Suppressor macrophage treated with lipopolysaccharide for 1 hour (primary cell): ENCODE measurements at places on chromosomes 11 and 22.

DNA sequence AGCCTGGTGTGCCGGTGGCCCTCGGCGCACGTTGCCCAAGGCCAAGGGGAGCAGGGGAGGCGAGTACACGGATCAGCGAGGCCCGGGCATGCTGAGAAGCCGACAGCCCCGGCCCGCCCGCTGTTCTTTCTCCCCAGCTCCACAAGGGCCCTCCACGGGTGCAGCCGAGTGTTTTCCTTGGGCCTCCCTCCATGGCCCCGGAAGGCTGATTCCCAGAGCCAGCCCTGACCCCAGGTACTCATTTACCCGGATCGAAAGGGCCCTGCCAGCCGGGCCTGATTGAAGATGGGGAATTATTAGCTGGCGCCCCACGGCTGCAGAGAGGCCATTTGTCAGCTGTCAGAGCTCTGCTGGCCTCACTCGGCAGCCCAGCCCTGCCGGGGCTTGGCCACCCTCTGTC lies 53.1 kb downstream of the WNT7B start:
- no peak for DNase-seq

DNA sequence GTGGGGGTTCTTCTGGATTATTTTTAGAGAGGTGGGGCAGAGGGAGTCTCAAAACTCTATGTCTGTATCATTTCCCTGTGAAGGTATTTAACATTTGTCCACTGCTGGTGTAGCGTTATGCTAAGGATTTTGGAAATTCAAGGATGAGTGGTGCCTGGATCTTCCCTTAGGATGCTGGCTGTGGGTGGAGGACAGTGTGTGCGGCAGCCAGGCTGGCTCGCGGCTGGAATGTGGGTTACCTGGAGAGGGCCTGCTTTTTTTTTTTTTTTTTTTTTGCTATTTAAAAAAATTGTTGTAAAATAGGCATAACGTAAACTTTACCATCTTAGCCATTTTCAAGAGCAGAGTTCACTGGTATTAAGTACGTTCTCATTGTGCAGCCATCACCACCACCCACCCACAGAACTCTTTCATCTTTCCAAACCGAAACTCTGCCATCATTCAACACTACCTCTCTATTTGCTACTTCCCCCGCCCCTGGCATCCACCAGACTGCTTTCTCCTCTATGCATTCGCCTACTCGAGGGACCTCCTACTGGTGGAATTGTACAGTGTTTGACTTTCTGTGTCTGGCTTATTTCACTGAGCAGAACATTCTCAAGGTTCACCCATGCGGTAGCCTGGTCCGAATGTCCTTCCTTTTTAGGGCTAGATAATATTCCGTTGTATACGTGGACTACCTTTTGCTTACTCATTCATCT lies 67.1 kb downstream of the PARVB start:
- DNase-seq = no peak

DNA sequence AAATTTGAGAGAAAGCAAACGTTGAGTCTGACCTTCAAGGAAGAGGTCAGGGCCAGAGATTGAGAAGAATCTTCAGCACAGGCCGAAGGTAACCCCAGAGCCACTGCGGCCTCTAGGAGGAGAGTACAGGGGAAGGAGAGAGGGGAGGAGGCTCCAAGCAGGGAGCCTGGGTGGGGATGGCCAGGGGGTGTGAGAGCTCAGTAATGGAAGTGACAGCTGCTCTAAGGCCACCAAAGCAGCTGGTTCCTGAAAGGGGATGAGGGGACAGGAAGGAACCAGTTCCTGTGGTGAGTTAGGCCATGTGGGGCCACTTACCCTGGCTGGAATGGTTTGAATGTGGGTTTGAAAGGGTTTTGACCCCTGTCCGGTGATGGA lies 46.1 kb downstream of the PISD start:
- no peak for DNase-seq

DNA sequence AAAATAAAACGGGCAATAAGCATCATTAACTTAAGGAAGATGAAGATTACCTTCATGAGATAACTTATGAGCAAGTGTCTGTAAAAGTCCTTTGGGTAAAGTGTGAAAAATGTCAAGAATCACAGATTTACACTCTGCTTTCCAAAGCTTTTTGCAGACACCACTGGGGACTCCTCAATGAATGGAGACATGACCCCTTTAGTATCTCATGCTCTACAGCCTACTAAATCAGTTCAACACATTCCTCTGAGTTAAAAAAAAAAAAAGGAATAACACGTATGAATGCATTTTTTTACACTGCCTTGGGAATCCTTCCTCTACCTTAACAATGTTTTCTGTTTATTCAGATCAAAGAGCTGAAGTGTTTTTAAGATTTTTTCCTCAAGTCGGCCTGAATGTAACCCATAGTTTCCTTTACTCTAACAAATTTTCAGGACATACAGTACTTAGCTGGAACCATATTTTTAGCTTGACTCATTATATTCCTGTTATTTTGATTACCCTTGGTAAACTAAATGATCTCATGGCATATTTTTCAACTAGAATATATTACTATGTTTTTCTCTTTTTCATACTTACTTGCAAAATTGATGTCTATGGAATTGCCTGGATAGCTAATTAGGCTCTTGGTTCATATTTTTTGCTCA lies 25.9 kb upstream of the RAB30 start:
- DNase-seq = no peak

GRCh38 chr11:119891055-119891768 lies 162.2 kb upstream of the NECTIN1 start:
- no peak for DNase-seq

- DNase-seq = no peak
Observed at GRCh38 chr11:61147791-61148620, 13.2 kb downstream of the VPS37C start.

DNA sequence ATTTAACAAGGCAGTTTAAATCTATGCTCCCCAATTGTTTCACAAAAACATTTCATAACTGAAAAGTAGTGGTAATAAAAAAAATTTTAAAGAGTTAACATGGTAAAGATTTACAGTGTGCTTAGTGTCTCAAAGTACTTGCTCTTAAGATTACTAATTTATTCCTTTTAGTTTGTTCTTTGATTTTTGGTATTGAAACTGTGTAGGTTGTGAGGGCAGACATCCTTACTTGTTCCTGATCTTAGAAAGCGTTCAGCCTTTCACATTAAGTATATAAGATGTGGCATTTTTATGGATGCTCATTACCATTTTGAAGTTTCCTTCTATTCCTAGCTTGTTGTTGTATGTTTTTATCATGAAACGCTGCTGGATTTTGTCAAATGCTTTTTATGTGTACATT lies 32.9 kb downstream of the RAB6A start:
- no peak for DNase-seq

GRCh38 chr11:11975201-11976092 lies 33.0 kb downstream of the DKK3 start:
- no peak for DNase-seq

DNA sequence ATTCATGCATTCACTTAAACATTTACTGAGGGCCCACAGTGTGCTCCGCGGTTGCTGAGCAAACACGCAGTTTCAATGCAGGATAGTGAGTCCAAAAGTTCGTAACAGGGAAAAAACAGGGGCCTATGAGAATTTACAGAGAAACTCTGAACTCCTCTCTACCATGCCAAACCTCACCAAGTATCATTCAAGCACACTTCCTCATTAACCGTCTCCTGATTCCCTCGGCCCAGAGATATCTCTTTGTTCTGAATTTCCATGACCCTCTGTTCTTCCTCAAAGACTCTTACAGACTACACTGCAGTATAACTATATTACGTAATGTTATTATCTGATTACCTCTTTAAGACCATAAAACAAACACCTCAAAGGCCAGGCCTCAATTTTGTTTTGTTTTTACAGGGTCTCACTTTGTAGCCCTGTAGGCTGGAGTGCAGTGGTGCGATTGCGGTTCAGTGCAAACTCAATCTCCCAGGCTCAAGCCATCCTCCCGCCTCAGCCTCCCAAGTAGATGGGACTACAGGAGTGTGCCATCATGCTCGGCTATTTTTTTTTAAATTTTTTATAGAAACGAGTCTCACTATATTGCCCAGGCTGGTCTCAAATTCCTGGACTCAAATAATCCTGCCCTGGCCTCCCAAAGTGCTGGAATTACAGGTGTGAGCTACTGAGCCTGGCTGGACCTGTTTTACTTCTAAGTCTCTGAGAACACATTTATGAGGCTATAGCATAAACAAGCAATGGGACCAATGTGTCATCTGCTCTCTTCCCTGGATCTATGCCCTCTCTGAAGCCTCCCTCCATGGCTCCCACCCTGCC lies 3.6 kb downstream of the HPS4 start:
- peak; percentile 62 for DNase-seq
